ENCODE measurements at places on chromosomes 16 and 17.

DNA sequence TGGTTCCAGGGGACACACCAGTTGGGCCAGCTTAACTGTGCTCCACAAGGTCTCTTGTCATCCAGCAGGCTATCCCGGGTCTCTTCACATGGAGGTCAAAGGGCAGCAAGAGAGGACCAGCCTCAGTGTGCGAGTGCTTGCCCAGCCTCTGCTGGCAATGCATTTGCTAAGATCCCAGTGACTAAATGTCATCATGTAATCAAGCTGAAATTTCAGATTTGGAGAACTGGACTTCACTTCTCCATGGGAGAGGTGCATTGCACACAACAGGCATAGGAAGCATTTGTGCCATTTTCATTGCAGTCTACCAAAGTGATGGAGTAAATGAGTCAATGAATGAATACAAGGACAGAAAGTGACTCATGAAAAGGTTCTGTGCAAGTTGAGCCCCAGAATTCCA lies 51.2 kb upstream of the KDM8 start:
- no peak for DNase-seq

DNA sequence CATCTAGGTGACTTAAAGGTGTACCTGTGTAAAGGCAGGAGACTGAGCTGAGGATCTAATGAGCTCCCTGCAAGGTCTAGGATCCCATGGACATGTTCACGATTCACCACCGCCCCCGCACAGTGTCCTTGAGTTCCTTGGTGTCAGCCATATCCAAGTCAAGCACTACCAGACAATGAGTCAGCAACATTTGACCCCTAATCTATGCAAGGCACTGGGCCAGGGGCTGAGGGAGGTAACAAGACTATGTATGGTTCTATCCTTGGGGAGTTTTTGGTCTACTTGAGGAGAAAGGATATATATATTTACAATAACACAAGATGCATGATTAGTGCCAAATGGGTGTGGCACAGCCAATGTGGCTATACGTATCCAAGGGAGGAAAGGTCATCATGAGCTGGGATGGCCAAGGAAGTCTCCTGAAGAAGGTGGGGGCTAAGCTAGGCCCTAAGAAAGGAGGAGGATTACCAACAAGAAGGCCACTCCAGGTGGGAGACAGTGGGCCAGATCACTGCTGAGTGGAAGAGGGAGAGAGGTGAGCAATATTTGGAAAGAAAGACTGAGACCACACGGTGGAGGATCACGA lies 35.0 kb downstream of the ITGB3 start:
- DNase-seq: no peak

GRCh38 chr17:35797370-35797769 lies 1.9 kb upstream of the MMP28 start:
- no peak for DNase-seq

- no peak for DNase-seq
Observed at GRCh38 chr16:84396537-84397008, 28.2 kb downstream of the ATP2C2 start.

GRCh38 chr16:56929639-56930038 lies 2.3 kb upstream of the HERPUD1 start:
- DNase-seq: no peak

- no peak for DNase-seq
Observed at GRCh38 chr17:66667090-66667489, 167.8 kb upstream of the CACNG5 start.

DNA sequence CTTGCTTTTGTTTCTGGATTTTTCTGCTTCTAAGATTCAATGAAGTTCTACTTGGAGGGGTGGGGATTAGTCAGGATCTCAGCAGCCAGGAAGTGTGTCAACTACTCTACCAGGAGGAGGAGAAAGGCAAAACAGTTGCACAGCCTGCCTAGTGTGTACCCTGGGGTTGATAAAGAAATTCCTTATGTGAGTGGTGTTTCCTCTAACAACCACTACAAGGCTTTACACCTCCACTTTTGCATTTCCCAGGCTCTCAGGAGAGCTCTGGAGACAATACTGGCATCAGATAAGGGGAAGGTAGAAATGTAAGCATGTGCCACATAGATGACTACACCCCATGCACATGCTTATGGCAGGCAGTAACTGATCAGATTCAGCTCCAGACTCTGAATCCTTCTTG lies 174.6 kb downstream of the TOX3 start:
- no peak for DNase-seq

GRCh38 chr16:84791501-84791900 lies 28.3 kb upstream of the CRISPLD2 start:
- DNase-seq: no peak

DNA sequence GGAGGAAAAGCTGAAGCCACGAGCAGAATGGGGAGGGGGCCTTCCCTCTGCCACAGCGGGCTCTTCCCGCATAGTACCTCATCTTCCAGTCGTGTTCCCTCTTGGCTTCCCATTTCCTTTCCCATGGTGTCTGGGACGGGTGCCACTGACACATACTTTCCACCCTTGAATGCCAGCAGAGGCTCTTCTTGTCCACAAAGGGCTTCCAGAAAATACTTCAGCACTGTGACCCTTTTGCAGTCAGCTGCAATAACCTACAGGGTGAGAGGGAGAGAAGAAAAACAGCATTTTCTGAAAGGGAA lies 30.7 kb downstream of the HIC1 start:
- no peak for DNase-seq

GRCh38 chr17:27878776-27879562 lies 14.2 kb downstream of the LYRM9 start:
- DNase-seq: no peak

Measured in NCI-H2081 treated with DMSO at 0.1 percent for 48 hours (cell line).